ENCODE measurements at places on chromosomes 1 and 21.

GRCh38 chr1:117817629-117818028 is 111.8 kb downstream of the GDAP2 start:
- DNase-seq: no peak

DNA sequence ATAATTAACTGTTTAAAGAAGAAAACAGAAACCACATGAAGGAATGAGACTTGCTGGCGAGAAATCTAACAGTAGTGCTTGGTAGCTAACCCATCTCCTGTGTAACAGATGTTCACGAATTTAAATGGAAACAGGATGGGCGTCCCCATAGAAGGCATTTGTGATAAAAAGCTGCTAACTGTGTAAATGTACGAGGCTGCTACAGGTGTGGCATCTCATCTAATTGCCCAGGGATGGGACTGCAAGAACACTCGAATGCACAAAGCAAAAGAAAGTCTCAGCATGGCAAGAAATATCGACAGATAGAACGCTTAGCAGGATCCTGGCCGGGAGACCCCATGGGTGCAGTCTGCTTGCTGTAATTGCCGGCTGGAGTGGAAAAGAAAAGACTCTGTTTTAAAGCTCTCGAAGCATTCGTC is 112.7 kb downstream of the RUNX1 start:
- no peak for DNase-seq

DNA sequence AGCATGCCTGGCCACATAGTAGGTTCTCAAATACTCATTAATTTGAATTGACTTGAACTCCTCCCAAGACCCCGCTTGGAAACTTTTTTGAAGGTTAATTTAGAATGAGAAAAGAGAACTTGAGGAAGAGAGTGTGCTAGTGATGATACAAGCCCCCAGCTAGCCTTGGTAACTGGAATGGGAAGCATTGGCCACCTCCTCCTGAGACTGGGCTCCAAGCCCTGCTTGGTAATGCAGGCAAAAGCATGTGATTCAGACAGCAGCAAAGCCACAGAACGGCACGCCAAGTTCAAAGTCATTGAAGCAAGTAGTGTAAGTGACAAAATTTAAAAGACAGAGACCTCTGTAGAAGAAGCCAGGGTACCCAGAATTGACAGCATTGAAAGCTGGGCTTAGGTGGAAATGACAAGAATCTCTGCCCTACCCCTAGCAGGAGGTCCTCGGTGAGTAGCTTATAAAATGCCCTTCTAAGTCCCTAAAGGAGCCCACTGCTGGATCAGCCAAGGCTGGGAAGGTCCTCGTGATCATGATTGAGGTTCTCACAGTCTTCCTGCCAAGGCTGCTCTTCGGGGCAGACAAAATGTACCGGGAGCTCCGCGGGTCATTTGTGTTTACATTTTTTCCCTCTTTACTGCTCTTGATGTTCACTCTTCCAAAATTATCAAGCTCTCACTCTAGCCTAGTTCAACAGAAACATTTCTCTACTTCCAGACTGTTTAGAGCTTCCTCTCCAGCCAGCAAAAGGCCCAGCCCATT is 99.4 kb downstream of the TSEN15 start:
- DNase-seq: no peak

DNA sequence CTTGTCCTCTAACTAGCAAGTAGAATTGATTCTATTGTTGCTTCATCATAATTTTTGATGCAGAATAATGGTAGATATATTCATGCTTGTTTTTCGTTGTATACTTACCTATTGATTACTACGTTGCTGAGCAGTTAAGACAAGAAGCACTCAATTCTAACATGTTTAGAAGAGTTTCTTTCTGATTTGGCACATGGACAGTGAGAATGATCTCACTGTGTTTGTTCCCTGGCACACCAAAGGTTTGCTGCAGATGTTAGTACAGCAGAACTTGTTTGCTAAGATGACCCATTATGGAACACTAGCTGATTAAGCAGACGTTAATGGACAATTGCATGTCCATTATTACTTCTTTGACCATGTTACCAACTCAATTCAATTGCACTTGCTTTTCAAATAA is 184.7 kb upstream of the SGIP1 start:
- no peak for DNase-seq

- DNase-seq: no peak
Observed at GRCh38 chr1:234925440-234926263, 203.0 kb downstream of the TOMM20 start.

DNA sequence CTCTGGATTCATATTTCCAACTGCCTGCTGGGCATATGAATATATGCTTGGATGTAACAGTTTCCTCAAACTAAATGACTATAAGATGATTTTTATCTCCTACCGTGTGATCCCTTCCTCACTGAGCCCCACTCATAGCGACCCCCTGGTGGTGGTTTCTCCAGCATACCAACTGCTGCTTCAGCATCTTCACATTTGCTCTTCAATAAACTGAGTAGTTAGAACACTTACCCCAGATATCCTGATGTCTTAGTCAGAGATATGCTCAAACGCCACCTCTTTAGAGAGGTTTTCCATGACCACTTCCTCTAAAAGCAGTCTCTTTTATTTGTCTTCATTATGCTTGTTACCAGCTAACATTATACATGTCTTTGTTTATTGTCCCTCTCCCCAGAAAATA is 10.2 kb upstream of the HNRNPR start:
- no peak for DNase-seq

GRCh38 chr1:159091180-159091560 is 14.6 kb upstream of the AIM2 start:
- no peak for DNase-seq

DNA sequence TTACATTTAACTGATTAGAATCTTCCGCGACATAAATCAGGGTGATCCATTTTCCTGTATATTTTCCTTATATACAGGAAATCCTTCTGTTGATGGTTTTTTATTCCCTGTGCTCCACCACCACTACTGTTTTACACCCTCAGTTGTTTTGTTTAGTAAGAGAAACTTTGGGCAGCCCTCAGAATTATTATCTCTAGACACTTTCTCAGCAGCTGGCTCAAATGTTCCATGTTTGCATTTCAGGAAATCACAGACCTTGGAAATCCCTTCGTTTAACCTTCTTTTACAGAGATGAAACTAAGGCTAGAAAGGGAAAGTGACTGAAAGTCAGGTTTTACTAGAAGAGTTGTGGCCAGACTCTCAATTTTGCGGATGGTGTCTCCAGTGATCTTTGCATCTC is 15.2 kb downstream of the ZNF697 start:
- DNase-seq: no peak

GRCh38 chr1:93783876-93784275 is 95.1 kb downstream of the DNTTIP2 start:
- no peak for DNase-seq

GRCh38 chr1:61687901-61688300 is 37.0 kb downstream of the TM2D1 start:
- DNase-seq: no peak

All from frontal cortex (tissue), 4 donors.